ENCODE measurements at places on chromosomes 4 and X.

- no peak for DNase-seq
Observed at GRCh38 chrX:131317326-131317725, 28.2 kb upstream of the IGSF1 start.

DNA sequence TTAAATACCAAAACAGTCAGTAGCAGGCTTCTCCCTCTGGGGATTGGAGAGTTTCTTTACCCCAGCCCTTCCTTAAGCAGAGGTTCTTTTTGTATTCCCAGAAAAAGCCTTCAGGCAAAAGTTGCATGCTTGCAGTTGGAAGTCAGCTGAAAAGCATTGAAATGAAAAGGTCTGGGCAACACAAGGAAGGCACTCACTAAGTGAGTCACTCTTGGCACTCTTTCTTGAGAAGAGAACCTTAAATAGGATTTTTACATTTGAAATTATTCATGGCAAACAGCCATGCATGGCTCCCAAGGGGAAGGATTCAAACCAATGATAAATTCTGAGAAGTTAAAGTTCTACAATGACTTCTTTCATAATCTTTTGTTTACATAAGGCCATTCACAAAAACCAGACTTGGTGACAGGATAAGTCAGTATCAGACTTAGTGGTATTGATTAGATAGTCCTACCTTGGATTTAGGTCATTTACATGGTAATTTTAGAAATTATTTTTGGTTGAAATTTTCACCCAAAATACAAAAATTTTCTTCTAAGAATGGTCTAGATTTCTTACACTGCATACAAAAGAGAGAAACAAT is 2068.9 kb downstream of the PCDH7 start:
- no peak for DNase-seq

DNA sequence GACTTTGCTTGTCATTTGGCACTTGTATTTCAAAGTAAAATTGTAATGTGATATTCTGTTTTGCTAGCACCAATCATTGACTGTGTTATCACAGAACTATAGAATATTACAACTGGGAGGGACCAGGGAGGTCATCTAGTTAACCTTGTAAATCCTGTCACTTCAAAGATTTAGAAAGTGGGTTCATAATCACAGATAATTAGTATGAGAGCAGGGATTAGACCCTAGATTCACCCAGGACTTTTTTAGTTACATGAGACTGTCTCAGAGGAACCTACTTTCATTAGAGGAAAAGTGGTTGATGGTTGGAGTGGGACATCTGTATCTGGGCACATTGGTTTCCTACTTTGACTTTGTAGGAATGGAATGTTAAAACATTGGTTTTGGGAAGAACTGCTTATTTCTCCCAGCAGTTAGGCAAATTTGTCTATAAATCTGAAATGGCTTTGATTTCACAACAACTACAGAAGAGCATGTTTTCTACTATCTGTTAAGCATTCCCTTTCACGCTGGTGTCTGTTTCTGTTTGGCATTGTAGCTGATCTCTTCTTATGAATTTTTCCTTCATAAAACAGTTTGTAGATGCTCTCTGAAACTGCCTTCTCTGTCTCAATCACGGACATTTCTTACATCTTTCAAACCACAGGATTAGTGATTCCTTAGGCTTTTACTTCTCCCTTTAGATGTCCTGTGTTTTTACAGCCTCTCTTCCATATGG is 144.1 kb downstream of the DIPK2B start:
- DNase-seq = no peak

DNA sequence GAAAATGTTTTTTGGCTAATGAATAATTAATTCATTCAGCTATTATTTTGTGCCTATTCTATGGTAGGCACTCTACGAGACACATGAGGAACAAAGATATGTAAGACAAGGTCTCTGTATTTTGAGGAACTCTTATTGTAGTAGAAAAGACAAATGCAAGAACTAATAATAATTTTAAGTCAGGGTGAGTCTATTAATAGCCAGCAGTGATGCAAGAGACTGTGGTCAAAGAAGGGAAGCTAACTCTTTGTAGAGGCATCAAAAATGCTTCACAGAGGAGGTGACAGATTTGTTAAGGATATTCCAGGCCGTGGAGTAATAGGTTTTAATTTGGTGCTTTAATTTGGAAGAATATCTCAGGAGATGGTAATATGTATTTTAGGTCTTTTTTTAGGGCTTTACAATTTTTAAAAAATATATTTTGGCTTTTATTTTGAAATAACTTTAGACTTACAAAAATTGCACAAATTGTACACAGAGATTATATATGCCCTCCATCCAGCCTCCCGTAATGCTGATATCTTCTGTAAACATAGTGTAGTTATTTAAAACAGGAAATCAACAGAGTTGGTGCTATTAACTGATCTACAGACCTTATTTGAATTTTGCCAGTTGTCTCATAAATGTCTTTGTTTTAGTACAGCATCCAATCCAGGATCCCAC is 48.1 kb downstream of the DCLK2 start:
- DNase-seq = no peak

GRCh38 chrX:136209016-136209738 is 42.0 kb downstream of the MAP7D3 start:
- no peak for DNase-seq

DNA sequence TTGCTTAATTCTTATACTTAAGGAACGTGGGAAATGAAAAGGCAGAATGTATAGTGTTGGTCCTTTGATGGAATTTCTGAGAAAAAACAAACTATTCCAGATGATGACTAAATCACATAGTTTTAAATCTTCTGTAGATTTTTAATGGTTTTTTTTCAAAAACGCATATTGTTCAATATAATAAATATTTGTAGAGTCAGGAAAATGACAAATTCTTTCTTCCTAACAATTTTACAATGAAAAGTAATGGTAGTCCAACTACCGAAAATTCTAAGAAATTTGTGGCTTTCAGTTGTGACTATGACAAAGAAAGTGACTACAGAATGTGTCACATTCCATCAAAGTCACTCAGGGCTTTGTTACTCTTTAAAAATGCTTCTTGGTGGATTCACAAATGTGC is 164.8 kb upstream of the PITX2 start:
- DNase-seq = no peak

- DNase-seq = no peak
Observed at GRCh38 chr4:108834835-108835384, 72.1 kb upstream of the ETNPPL start.

DNA sequence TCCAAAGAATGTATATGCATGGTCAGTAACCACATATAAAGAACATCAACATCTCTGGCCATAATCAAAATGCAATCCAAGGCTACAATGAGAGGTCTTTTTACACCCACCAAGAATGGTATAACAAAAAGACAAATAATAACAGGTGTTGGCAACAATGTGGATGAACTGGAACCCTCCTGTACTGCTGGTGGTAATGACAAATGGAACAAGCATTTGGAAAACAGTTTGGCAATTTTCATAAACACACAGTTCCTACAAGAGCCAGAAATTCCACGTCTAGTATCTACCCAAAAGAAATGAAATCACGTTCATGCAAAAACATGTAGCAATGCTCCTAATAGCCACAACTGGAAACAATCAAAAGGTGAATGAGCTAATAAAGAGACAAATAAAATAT is 11.7 kb downstream of the UGT2B4 start:
- no peak for DNase-seq

Measured in stimulated activated CD8-positive, alpha-beta memory T cell treated with anti-CD3 and anti-CD28 coated beads, Interleukin-2, amount 100 ng/mL, for 1 hour (primary cell).